Astrocyte (in vitro differentiated cells and primary cell): ENCODE measurements at places on chromosomes 4 and X. TPM values are rescaled to one million over a fixed set of nuclear protein-coding genes. Genes with fewer than 3 reads are reported as not detected.

The SEC31A gene
- 471 and 483 TPM in 2 replicates for total RNA-seq

DNA sequence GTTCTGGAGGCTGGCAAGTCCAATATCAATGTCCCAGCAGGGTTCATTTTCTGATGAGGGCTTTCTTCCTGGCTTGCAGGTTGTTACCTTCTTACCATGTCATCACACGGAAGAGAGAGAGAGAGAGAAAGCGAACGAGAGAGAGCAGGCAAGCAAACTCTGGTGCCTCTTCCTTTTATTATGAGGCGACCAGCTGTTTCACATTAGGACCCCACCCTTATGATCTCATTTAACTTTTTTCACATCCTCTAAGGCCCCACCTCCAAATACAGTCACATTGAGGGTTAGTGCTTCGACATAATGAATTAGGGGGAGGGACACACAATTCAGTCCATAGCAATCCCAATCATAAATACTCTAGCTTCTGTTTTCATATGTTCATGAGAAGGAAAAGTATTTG, 10.6 kb upstream of the GPR174 start:
- no peaks in the 10 kb centered on the region for H3K4me1 ChIP-seq
- no peak overlapping the region for H3K27ac ChIP-seq
- no peak overlapping the region for H3K4me3 ChIP-seq
- H3K27me3 ChIP-seq: no peaks in the 10 kb centered on the region
- H3K36me3 ChIP-seq: no peaks in the 10 kb centered on the region

DNA sequence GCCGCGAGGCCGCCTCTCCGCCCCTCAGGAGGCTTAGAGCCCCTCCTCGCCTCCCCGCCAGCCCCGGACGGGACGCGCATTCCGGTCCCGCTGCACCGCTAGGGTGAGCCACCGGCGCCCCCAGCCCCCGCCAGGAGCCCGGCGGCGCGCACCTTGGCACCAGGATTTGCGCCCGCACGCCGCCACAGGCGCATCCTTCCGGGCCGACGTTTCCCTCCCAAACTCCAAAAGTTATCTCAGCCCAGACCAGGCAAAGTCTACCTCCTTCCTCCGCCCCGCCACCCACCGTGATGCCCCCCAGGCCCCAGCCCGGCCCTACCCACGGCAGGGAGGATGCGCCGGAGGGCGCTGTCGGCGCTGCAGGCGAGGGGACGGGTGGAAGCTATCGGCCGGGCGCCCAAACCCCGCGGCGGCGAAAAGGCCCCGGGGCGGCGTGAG, 538 bp downstream of the SCML2 start:
- peak overlapping the region; percentile 55 for H3K4me3 ChIP-seq
- no peaks in the 10 kb centered on the region for H3K36me3 ChIP-seq
- peaks cover 12% of the 10 kb centered on the region for H3K27me3 ChIP-seq
- H3K4me1 ChIP-seq: peaks cover 3% of the 10 kb centered on the region
- no peak for DNase-seq

- peaks cover 43% of the 10 kb centered on the region for H3K4me1 ChIP-seq
- DNase-seq: peak; percentile 81
- H3K4me3 ChIP-seq: peak overlapping the region; percentile 49
- peak overlapping the region; percentile 94 for H3K27ac ChIP-seq
- H3K36me3 ChIP-seq: no peaks in the 10 kb centered on the region
- H3K27me3 ChIP-seq: no peaks in the 10 kb centered on the region
Measured at GRCh38 chr4:3388471-3389232, 53.1 kb upstream of the HGFAC start.

The GABRG1 gene
- not detected in 2 replicates for total RNA-seq

DNA sequence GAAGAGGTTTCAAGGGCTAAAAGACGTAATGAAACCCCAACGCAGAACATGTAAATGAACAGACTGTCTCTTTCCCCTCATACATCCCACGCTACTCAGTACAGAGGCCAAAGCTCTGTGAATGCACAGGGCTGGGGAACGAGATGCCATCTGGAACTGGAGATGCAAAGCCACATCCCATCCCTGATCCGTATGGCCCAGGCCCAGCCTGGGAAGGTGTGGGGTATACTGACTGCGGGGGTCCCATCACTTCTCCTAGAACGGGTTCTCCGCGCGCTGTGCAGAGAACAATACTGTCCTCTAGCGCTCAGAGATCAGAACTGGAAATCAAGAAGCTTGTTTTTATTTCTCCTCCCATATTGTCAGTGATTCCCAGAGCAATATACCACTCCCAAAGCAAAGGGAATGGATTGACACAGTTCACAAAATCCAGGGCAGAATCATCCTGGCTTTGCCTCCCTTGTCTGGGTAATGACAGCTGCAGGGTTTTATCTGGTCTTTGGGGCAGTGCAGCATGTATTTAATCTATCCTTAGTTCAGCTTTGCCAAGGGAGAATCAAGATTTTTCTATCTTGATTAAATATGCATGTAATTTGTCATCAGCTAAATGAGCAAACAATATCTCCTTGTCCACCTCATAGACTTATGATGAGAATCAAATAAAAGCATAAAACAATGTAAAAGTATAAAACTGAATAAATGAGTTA, 47.3 kb upstream of the TLR3 start:
- H3K4me1 ChIP-seq: no peaks in the 10 kb centered on the region
- DNase-seq: peak; percentile 15
- no peak overlapping the region for H3K4me3 ChIP-seq
- H3K27me3 ChIP-seq: peaks cover 2% of the 10 kb centered on the region
- H3K27ac ChIP-seq: no peak overlapping the region

- H3K4me3 ChIP-seq: no peak overlapping the region
- no peak for DNase-seq
- H3K4me1 ChIP-seq: no peaks in the 10 kb centered on the region
- no peak overlapping the region for H3K27ac ChIP-seq
- H3K36me3 ChIP-seq: no peaks in the 10 kb centered on the region
- H3K27me3 ChIP-seq: no peaks in the 10 kb centered on the region
Measured at GRCh38 chr4:13733817-13734216, 106.3 kb upstream of the BOD1L1 start.

The PAK3 gene
- total RNA-seq: 13.7 TPM in 2 replicates

DNA sequence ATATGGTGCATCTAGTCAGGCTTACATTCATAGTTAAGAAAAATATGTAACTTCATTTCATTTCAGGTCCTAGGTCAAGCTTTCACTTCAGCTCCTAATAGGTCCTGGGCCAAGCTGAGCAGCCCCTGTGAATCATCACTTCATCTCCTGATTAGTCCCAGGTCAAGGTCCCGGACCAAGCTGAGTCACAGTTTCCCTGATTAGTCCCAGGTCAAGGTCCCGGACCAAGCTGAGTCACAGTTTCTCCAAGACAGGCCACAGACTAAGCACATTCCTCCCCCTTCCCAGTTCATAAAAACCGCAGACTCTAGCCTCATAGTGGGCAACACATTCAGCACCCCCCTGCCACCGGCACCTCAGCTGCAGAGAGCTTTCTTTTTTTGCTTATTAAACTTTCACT, 1331.8 kb downstream of the PCDH19 start:
- H3K27me3 ChIP-seq: no peaks in the 10 kb centered on the region

DNA sequence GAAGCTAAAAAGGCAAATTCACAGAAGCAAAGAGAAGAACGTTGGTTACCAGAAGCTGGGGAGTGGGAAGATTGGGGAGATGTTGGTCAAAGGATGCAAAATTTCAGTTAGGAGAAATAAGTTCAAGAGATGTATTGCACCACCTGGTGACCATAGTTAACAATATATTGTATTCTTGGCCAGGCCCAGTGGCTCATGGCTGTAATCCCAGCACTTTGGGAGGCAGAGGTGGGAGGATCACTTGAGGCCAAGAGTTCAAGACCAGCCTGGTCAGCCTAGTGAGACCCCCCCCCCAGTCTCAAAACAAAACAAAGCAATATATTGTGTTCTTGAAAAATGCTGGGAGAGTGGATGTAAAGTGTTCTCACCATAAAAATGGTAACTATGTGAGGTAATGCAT, 67.9 kb downstream of the TAB3 start:
- no peak overlapping the region for H3K27ac ChIP-seq
- no peaks in the 10 kb centered on the region for H3K36me3 ChIP-seq
- no peaks in the 10 kb centered on the region for H3K27me3 ChIP-seq
- DNase-seq: no peak

DNA sequence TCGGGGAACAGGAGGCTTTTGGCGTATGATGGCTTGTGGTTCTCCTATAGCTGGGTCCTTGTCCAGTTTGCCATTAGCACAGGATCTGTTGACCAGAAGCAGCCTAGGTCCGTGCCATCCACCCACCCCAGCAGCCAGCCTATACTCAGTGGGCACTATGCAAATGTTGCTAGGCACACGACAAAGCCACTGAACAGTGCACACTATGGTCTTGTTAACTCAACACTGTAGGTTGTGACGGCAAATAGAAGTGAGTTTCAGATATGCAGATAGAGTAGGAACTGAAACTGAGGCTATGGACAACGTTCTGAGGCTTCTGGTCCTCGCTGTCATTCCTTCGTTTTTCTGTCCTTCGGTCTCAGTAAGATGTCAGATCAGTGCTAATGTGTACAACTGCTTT, 541.3 kb upstream of the TENM3 start:
- no peak for DNase-seq
- no peak overlapping the region for H3K27ac ChIP-seq
- H3K4me1 ChIP-seq: no peaks in the 10 kb centered on the region
- H3K4me3 ChIP-seq: no peak overlapping the region
- H3K27me3 ChIP-seq: no peaks in the 10 kb centered on the region

GRCh38 chr4:180106997-180107396, 2136.2 kb upstream of the TENM3 start:
- no peak for DNase-seq
- no peak overlapping the region for H3K27ac ChIP-seq
- no peaks in the 10 kb centered on the region for H3K36me3 ChIP-seq
- H3K4me3 ChIP-seq: no peak overlapping the region
- no peaks in the 10 kb centered on the region for H3K27me3 ChIP-seq

The CFAP99 gene
- not detected in 2 replicates for total RNA-seq

- H3K27ac ChIP-seq: no peak overlapping the region
- H3K36me3 ChIP-seq: no peaks in the 10 kb centered on the region
- H3K27me3 ChIP-seq: peaks cover 2% of the 10 kb centered on the region
- H3K4me1 ChIP-seq: no peaks in the 10 kb centered on the region
Measured at GRCh38 chr4:636628-637159, 11.3 kb downstream of the PDE6B start.
